ENCODE measurements at places on chromosomes 2 and 18. TPM values are rescaled to one million over a fixed set of nuclear protein-coding genes. Genes with fewer than 3 reads are reported as not detected.

The SPEG gene
- polyA plus RNA-seq: 0.94 TPM

The TRIB2 gene
- 0.68 TPM for polyA plus RNA-seq

- peaks cover 55% of the 10 kb centered on the region for H3K4me1 ChIP-seq
- DNase-seq: no peak
- peak overlapping the region; percentile 91 for H3K27ac ChIP-seq
Measured at GRCh38 chr2:85560812-85561279, 447 bp downstream of the GGCX start.

GRCh38 chr2:222483513-222484039, 59.2 kb downstream of the SGPP2 start:
- no peaks in the 10 kb centered on the region for H3K36me3 ChIP-seq
- no peak for DNase-seq
- H3K27me3 ChIP-seq: peaks cover 11% of the 10 kb centered on the region
- no peaks in the 10 kb centered on the region for H3K4me1 ChIP-seq

DNA sequence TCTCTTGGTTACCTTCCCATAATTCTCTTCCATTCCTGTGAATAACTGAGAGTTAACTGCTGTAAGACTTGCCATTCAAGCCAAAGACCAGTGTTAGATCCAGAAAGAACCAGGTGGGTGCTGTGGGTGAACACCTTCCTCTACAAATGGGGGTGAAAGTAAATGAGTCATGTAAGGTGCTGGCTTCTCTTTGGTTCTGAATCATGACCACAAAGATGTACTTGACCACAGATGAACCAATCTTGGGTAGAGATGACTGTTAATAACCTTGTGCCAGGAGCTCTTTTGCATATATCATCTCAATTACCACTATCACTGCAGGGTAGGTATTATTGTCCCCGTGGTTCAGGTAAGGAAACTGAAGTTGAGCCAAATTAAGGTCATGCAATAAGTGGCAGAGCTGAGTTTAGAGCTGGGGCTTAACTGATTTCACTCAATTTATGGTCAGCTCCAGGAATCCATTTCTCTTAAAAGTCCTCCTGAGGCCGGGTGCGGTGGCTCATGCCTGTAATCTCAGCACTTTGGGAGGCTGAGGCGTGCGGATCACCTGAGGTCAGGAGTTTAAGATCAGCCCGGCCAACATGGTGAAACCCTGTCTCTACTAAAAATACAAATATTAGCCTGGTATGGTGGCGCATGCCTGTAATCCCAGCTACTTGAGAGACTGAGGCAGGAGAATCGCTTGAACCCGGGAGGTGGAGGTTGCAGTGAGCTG, 244.9 kb upstream of the CXCR4 start:
- no peaks in the 10 kb centered on the region for H3K4me1 ChIP-seq
- 0 out of 3 replicates have a peak, but pooled peaks cover 4% of the 10 kb centered on the region for H3K27me3 ChIP-seq
- no peaks in the 10 kb centered on the region for H3K36me3 ChIP-seq

DNA sequence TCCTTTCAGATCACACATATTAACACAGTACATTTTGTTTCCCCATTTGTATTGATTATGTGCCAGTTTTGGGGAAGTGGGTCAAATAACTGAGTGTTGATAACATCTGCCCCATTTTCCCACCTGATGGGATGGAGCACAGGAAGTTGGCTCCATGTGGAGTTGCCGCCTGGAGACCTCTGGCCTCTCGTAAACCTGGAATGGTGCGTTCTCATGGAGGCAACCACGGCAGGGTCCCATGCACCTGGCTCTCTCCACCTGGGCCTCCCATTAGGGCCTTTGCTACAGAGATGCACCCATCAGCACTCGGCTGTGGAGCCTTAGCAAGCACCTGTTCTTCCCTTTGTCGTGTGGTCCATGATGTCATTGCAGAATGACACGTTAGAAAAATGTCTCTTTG, 130.6 kb downstream of the MBP start:
- H3K4me1 ChIP-seq: peaks cover 12% of the 10 kb centered on the region
- no peak for DNase-seq
- no peaks in the 10 kb centered on the region for H3K36me3 ChIP-seq
- H3K4me3 ChIP-seq: no peak overlapping the region
- no peaks in the 10 kb centered on the region for H3K27me3 ChIP-seq

DNA sequence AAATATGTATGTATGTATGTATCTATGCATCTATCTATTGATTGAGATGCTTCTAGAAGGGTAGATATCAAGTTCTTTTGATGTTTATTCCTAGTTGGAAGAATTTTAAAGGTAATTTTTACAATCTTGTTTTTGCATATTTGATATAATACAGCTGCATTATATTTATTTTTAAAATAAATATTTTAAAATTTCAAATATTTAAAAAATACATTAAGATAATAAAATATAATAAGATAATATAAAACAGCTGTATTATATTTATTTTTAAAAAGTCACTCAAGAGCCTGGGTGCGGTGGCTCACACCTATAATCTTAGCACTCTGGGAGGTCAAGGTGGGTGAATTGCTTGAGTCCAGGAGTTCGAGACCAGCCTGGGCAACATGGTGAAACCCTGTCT, 92.5 kb downstream of the LIPG start:
- no peak overlapping the region for H3K27ac ChIP-seq
- no peak overlapping the region for H3K4me3 ChIP-seq
- DNase-seq: no peak
- no peaks in the 10 kb centered on the region for H3K36me3 ChIP-seq
- H3K4me1 ChIP-seq: peaks cover 7% of the 10 kb centered on the region

GRCh38 chr2:65199891-65200290, 27.7 kb upstream of the ACTR2 start:
- H3K27me3 ChIP-seq: peaks cover 10% of the 10 kb centered on the region
- H3K4me1 ChIP-seq: no peaks in the 10 kb centered on the region
- no peak overlapping the region for H3K4me3 ChIP-seq
- H3K36me3 ChIP-seq: no peaks in the 10 kb centered on the region
- no peak overlapping the region for H3K27ac ChIP-seq
- DNase-seq: no peak

GRCh38 chr2:136143603-136144451, 25.9 kb upstream of the CXCR4 start:
- no peaks in the 10 kb centered on the region for H3K4me1 ChIP-seq
- H3K4me3 ChIP-seq: no peak overlapping the region
- H3K36me3 ChIP-seq: no peaks in the 10 kb centered on the region
- DNase-seq: no peak
- peaks cover 7% of the 10 kb centered on the region for H3K27me3 ChIP-seq

DNA sequence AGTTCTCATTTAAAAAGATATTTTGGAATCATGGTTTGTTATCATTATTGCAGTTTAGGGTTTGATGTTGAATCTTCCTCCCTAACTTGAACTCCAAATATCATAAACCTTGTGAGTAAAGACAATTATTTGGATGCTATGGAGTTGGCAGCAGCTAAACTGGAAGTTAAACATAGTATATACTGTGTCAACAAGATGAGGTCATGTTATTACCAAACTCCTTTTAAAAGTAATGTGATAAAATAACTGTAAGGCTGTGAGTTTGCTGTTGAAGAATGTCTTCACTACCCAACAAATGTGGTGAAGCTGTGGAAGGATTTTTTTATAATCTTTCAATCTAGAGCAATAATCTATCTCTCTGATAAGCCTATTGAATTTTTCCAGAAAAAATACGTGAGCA, 16.0 kb downstream of the DNAH6 start:
- no peaks in the 10 kb centered on the region for H3K4me1 ChIP-seq
- H3K36me3 ChIP-seq: no peaks in the 10 kb centered on the region
- H3K27ac ChIP-seq: no peak overlapping the region
- DNase-seq: no peak

- no peak for DNase-seq
- no peak overlapping the region for H3K27ac ChIP-seq
- no peaks in the 10 kb centered on the region for H3K27me3 ChIP-seq
Measured at GRCh38 chr2:128438586-128438985, 119.9 kb upstream of the HS6ST1 start.

Data from HepG2 (cell line).